Activated T-cell treated with anti-CD3 and anti-CD28 coated beads for 48 hours (primary cell): ENCODE measurements at places on chromosomes 5 and 9.

DNA sequence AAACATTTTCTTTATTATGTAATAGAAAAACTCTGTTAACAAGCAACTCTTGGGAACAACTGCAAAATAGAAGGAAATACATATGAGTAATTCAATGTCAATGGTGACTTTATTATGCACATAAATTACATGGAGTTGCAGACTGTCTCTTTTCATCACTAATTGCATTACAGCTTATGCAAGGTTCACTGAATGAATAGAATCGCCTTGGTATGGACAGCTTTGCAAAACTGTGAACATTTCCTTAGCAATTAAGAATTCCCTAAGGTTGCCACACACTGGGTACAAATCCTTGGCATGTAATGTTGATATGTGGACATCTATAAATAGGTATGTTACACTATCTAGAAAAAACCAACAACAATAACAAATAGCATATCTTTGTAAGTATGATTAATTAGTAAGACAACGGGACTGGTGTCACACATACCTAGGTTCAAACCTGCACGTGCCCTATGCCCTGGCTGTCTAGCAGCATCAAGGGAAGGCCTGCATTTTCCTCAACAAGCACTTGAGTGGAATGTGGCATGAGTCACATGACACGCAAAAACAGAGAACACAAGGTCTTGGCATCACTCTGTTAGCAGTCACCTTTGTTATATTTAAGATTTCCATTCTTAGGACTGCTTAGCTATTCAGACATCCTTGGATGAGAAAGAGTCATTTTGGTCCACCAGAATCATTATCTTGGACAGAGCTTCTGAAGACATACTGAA lies 263.9 kb downstream of the CTNND2 start:
- DNase-seq: no peak

DNA sequence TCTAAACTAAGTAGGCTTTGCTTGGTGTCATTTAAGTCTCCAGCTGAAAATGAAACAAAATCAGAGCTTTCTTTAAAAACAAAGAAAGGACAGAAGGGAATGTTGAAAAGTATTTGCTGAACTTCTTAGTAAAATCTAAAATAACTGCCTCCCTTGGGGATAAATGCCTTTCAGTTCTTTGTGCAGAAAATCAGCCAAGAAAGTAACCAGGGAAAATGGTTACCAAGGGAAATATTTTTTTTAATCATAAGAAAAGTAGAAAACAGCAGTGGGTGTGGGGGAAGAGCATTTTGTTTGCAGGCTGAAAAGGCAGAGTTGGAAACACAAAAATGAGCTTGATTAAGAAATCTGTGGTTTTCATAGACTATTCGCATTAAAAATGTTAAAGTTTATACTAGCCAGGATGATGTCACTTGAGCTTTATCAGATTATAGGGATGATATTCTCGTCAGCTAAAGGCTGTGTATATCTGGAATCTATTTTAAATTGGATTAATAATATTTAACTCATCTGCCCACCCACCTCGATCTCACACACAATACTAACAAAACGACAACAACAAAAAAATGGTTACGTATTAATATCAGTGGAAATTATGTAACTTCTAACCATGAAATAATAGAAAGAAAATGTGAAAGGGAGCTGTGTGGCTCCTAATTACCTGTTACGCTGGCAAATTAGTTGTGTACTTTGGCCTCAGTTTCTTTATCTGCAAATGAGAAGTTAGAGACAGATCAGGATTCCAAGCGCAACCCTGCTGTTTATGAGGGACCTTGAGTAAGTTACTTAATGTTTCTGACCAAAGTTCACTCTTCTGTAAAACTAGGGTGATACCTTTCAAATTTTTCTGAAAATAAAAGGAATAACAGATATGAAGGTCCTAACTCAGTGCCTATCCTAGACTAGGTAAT lies at the start of gene ECM2:
Gene ECM2, minus strand, starts transcription at position 51 of the 911 bp plus-strand sequence. CDS start 13,124 bp downstream, outside the sequence.
- DNase-seq: no peak

DNA sequence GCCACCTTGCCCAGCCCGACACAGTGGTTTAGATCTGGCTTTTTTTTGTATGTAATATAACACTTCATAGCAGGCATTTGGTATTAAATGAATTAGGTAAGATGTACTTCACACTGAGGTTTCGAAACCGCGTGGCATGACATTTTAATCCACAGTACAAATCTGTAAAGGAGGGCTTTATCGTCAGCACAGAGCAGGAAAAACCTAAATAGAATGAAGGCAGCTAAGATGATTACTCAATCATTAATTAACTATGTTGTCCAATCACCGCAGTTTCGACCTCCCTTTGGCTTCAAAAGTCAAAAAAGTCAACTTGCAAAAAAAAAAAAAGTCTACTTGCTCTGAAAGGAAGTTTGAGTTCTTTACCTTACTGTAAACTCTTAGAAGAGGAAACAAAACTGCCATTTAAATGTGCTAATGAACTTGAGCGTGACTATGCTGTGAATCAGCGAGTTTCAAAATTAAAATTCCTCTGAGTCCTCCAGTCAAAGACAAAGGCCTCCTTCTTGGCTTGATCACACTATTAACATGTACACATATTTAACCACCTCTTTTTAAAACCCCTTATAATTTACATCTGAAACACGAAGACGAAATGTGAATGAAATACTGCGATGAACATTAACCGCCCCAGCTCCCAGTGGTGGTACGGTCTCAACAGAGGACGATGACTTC lies 698 bp upstream of the SEC24A start:
- DNase-seq: peak; percentile 17

DNA sequence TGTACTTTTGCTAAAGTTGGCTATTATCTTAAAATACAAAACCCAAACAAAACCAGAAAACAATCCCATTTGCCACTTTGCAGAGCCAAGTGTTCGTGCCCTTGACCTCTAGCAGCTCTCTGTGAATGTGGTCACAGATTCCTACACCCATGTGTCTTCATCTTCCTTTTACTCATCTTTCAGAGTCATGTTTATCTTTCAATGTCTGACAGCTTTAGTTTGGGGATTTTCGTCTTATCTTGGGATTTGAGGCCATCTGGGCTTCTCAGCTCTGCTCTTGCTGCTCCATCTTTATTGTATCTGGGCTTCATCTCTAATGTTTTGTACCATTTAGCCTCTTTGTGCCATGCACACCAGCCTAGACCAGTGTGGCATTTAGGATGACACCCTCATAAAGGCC lies 81.0 kb downstream of the DAPK1 start:
- no peak for DNase-seq

GRCh38 chr9:114908104-114908622 lies 22.2 kb downstream of the TNFSF8 start:
- DNase-seq: no peak

DNA sequence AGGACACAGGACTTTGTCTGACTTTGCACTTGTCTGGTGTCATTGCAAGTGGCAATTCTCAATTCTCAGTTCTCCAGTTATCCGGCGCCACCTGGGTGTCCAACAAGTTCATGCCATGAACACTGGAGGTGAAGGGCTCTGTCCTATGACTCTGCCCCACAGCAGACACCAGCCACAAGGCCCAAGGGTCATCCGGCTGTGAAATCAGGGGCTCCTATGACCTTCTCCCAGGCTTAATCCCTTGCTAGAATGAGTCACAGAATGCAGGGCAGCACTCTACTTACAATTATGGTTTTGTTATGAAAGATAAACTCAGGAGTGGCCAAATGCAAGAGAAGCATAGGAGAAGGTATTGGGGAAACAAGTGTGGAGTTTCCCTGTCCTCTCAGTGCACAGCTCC lies 392.0 kb downstream of the GADD45G start:
- no peak for DNase-seq

DNA sequence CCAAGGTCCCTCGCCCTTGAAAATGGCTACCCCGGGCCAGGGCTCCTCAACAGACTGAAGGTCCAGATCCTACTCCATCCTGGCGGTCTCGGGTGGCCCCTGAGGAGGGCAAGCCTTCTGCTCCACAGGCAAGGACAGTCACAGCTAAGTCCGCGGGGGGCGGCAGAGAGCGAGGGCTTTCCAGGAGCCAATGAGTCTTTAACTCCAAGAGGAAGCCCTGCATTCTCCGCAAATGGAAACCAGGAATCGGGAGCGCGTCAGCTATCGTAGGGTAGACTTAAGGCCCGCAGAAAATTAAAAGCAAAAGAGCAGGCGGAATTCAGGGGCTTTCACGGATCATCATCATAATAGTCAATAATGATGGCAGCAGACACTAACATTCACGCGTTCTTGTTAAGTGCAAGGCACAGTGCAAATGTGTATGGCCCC lies 87.8 kb upstream of the TNFAIP8 start:
- DNase-seq: peak; percentile 70

DNA sequence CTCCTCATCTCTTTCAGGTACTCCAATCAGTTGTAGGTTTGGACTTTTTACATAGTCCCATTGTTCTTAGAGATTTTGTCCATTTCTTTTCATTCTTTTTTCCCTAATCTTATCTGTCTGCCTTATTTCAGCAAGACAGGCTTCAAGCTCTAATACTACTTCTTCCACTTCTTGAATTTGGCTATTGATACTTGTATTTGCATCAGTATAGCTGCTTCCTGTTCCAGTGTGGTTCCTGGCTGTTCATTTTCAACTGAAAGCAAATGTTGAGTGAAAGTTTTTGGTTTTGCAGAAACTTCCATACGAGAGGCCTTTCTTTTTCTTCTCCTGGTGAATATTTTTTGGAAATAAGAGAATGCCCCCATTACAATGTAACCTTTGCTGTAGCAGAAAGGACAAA lies 12.0 kb upstream of the IFNA1 start:
- no peak for DNase-seq

DNA sequence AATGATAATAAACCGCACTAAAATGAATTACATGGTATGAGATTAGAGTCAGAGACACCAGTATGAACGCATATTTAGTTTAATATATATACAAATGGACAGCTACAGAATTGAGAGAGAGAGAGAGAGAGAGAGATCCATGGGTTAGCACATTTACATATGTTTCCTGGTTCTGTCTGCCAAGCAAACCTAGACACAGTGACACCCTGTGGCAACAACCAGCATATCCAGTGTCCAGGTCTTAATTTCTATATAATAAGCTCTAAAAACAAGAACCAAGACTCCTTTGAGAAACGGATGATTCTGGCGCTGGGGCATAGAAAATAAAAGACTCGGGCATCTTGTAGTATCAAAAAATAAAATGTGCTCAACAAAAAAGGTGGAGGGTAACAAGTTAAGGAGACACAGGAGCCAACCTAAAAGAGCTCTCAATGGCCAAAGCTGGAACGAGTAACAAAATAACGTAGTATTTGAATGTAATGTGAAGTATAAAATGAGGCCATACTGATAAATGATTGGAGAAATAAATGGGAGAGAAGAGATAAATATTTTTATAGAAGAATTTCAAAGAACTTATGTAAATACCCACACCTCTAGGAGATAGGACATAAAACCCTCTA lies 84.5 kb downstream of the RFX3 start:
- peak; percentile 11 for DNase-seq

- no peak for DNase-seq
Measured at GRCh38 chr5:83589786-83590185, 118.2 kb downstream of the VCAN start.

DNA sequence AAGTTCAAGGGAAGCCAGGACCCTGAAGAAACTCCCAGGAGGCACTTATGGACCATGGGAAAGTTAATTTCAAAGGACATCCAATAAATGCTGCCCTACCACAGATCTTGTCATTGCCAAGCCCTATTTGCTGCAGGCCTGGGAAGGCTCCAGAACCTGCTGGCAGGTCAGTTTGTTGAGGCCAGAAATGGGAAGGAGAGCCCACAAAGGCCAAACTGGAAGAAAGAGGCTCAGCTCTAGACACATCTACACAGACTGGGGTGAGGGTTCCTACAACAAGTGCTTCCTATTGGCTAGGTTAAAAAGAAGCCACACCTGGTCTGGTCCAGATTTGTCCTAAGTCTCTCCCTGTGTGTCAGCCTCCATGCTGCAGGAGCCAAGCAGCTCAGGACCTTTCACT lies 94.4 kb downstream of the SIL1 start:
- DNase-seq: no peak

DNA sequence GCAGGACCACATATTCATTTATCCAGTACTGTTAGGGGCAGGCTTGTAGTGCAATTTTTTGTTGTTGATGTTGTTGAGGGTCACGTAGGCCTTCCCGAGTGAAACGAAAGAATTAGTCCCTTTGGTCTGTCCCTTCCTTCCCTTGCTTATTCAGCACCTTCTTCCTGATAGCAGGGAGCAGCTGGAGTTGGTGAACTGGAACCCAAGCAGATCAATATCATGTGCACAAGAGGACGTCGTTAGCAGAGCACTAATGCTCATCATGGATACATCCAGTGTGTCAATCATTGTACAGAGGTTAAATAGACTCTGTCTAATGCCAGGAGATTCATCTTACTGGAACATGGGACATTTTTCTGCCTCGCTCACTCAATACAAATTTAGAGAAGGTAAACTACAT lies 33.0 kb upstream of the MAP1B start:
- no peak for DNase-seq

DNA sequence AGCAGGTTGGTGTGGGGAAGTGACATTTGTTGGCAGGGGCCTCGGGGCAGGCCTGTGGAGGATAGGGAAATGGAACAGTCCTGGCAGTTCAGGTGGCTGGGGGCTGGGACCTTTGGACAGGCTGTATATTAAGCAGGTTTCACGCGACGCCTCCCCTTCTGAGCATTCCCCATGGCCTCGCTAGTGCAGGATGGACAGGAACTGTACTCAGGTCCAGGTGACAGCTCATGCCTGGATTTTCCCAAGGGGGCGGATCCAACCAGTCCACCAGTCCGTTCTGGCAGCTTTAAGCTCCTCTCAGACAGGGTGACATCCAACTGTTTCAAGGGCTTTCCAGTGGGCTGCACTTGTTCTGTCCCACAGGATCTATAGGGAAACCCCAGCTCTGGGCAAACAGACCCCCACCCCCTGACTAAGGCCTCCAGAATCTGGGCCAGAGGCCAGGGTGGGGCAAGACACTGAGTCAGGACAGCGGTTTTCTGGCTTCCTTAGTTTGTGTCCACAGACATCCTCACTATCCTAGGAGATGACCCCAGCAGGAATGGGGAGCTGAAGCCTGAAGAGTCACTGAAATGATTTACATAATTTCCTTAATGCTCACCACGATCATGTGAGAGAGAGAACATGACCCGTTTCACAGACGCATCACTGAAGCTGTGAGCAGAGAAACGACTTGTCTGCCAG lies 20.9 kb downstream of the CSF2 start:
- no peak for DNase-seq
